ENCODE measurements at places on chromosomes 3 and 15. TPM values are rescaled to one million over a fixed set of nuclear protein-coding genes. Genes with fewer than 3 reads are reported as not detected.

DNA sequence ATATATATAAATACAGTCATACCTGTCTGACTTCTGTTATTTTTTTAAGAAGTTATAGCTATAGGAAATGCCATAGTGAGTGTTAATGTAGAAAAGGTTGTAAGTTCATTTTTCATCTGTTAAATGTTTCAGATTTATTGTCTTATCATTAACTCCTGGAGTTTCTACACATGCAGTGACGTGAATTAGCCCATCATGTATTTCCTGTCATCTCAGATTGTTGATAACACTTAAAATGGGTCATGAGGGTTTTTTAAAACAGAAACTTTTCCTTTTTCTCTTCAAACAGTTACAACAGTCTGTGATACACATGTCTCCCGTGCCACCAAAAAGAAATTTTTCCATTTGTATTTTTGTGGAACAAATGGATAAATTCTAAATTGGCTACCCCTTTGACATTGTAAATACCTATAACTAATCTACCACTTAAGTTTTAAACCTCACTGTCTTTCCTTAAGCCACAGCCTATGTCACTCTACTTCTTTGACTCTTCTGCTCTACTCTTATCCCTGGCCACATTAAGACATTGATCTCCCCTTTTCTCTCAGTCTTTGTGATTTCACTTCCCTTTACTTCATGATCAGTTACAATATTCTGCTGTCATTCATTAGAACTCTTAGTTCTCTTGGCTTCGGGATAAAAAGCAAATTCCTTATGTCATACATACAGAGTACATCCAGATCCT, 89.1 kb downstream of the NEO1 start:
- no peak overlapping the region for H3K4me3 ChIP-seq
- H3K27ac ChIP-seq, result peak overlapping the region; percentile 0
- no peak for DNase-seq
- peaks cover 34% of the 10 kb centered on the region for H3K4me1 ChIP-seq

- H3K4me3 ChIP-seq, result no peak overlapping the region
- H3K4me1 ChIP-seq, result no peaks in the 10 kb centered on the region
- no peak overlapping the region for H3K27ac ChIP-seq
- no peaks in the 10 kb centered on the region for H3K36me3 ChIP-seq
These were observed 428.3 kb upstream of the RASGRP1 start for GRCh38 chr15:38992930-38993329.

- no peaks in the 10 kb centered on the region for H3K36me3 ChIP-seq
- no peaks in the 10 kb centered on the region for H3K4me1 ChIP-seq
- no peak overlapping the region for H3K27ac ChIP-seq
- H3K27me3 ChIP-seq, result peaks cover 4% of the 10 kb centered on the region
- H3K4me3 ChIP-seq, result no peak overlapping the region
- DNase-seq, result no peak
These were observed 47.4 kb downstream of the APH1B start for GRCh38 chr15:63324770-63325169.

DNA sequence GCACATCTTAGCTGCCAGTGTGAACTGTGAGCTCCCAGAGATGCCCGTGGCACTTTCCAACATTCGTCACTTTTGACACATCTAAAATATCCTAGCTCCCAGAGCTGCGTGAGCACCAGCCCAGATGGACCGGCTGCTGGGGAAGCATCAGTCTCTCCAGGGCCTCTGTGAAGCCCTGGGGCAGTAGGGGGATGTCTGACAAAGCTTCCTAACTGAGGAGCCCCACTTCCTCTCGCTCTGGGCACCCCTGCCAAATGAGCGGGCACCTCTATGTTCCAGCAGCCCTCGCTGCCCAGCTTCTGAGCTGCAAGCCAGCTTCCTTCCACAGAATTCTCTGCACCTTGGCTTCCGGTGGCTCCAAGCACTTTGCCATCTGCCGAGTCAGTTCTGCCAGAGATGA, 91.1 kb downstream of the LIPC start:
- no peaks in the 10 kb centered on the region for H3K27me3 ChIP-seq
- no peak overlapping the region for H3K27ac ChIP-seq
- no peak for DNase-seq
- H3K36me3 ChIP-seq, result no peaks in the 10 kb centered on the region
- no peak overlapping the region for H3K4me3 ChIP-seq

GRCh38 chr3:52262447-52262846, 16.0 kb downstream of the WDR82 start:
- no peak for DNase-seq
- peak overlapping the region; percentile 6 for H3K4me3 ChIP-seq
- no peak overlapping the region for H3K27ac ChIP-seq

DNA sequence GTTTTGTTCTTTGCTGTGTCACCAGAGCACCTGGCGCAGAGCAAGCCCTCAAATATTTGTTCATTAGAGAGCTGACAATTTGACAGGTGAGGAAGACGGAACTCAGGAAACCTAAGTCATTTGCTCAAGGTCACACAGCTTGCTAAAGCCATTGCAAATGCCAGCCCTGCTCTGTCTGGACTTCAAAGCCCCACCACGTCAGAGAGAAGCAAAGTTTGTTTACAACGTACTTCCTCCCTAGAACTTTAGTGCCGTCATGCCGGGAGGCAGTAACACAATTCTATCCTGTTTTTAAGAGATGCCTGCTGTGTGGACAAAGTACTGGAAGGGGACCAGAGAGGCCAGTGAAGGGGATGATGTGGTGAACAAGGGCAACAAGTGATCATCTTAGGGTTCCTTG, 216.6 kb upstream of the PRICKLE2 start:
- H3K27me3 ChIP-seq, result peaks cover 42% of the 10 kb centered on the region
- no peak for DNase-seq
- no peak overlapping the region for H3K4me3 ChIP-seq
- H3K27ac ChIP-seq, result no peak overlapping the region

DNA sequence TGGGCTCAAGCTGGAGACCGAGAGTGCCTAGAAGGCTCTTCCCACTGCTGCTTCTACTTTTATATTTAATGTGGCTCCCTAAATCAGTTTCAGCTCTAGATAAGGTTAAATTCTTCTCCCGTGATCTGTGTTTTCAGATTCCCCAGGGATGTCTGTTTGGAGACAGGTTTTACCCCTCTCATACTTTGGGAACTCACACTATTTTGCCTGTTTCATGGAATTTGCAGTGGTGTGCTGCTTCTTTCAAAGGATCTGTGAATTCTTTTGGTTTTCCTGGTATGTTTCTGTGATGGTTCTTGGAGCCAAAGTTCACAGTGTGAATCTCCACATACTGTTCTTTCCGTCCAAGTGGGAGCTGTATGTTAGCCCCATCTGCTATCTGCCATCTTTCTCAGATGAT, 238.3 kb upstream of the SLITRK3 start:
- no peak overlapping the region for H3K4me3 ChIP-seq
- H3K4me1 ChIP-seq, result no peaks in the 10 kb centered on the region
- no peak overlapping the region for H3K27ac ChIP-seq
- no peaks in the 10 kb centered on the region for H3K27me3 ChIP-seq
- DNase-seq, result no peak

- H3K27ac ChIP-seq, result no peak overlapping the region
- no peaks in the 10 kb centered on the region for H3K36me3 ChIP-seq
- H3K4me3 ChIP-seq, result no peak overlapping the region
- H3K4me1 ChIP-seq, result no peaks in the 10 kb centered on the region
- DNase-seq, result no peak
These were observed 61.6 kb upstream of the IQSEC1 start for GRCh38 chr3:13134879-13135206.

GRCh38 chr3:23697416-23697815, 108.3 kb upstream of the UBE2E1 start:
- no peak overlapping the region for H3K27ac ChIP-seq
- H3K27me3 ChIP-seq, result no peaks in the 10 kb centered on the region
- H3K36me3 ChIP-seq, result no peaks in the 10 kb centered on the region
- no peak overlapping the region for H3K4me3 ChIP-seq

DNA sequence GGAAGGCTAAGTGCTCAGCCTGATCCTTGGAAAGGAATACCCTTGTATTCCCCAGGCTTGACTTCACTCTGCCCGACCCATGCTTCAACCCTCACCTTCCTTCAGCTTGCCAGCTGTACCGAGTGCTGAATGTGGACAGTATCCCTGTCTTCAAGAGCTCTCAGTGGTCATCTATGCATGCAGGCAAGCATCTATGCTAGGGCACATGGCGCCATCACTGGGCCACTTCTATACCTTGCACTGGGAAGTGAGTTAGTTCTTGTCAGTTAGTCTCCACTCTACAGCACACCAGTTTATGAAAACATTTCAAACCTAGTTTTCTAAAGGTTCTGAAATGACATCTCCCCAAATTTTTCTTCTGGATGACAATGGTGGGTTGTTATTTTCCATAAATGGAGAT, 82.0 kb upstream of the MYRIP start:
- DNase-seq, result no peak
- H3K27ac ChIP-seq, result no peak overlapping the region
- no peaks in the 10 kb centered on the region for H3K4me1 ChIP-seq
- H3K4me3 ChIP-seq, result no peak overlapping the region
- H3K27me3 ChIP-seq, result no peaks in the 10 kb centered on the region

DNA sequence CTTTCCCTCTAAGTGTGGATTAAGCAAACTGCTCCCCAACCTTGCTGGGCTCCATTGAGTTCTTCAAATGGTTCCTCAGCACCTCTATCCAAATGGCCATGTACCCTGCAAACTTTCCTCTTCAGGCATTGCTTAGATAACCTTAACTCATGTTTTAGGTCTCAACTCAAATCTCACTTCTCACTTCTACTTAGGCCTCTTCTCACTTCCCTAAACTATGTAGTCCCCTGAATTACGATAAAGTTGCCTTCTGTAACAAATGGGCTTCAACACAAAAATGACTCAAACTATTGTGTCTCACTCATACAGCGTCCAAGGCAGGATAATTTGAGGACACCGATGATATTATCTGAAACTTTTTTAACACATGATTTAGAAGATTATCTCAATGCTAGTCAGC, 62.4 kb upstream of the STAC start:
- no peaks in the 10 kb centered on the region for H3K27me3 ChIP-seq
- no peak for DNase-seq
- no peaks in the 10 kb centered on the region for H3K36me3 ChIP-seq
- H3K4me3 ChIP-seq, result no peak overlapping the region

DNA sequence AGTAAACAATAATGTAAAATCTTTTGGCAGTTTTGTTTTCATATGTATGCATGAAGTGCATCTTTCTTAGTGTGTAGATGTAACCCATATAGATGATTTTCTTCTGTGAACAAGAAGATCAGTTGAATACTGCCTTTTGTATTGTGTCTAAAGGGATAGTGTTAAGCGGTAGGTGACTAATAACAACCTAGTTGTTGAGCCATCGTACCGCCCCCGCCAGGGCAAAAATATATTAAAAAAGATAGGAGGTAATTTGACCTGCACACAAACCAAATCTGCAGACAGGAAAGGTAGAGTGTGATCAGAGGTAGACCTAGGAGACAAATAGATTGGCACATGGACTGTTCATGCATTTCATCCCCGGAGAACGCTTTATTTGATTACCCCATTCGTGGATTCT, 3.3 kb upstream of the GMNC start:
- DNase-seq, result no peak
- no peak overlapping the region for H3K27ac ChIP-seq
- peaks cover 35% of the 10 kb centered on the region for H3K27me3 ChIP-seq
- H3K4me1 ChIP-seq, result peaks cover 9% of the 10 kb centered on the region
- no peak overlapping the region for H3K4me3 ChIP-seq

- H3K36me3 ChIP-seq, result peaks cover 38% of the 10 kb centered on the region
- peak overlapping the region; percentile 15 for H3K27ac ChIP-seq
- no peaks in the 10 kb centered on the region for H3K27me3 ChIP-seq
- peak overlapping the region; percentile 46 for H3K4me3 ChIP-seq
- no peak for DNase-seq
These were observed 6.3 kb downstream of the TBL1XR1 start for GRCh38 chr3:177190756-177191681.

- H3K4me1 ChIP-seq, result no peaks in the 10 kb centered on the region
- H3K36me3 ChIP-seq, result no peaks in the 10 kb centered on the region
- no peak for DNase-seq
- H3K4me3 ChIP-seq, result no peak overlapping the region
These were observed 28.2 kb upstream of the KCNMB3 start for GRCh38 chr3:179278932-179279693.

GRCh38 chr3:168803536-168803935, 707.8 kb upstream of the GOLIM4 start:
- H3K4me3 ChIP-seq, result no peak overlapping the region
- no peak for DNase-seq
- H3K27ac ChIP-seq, result no peak overlapping the region

DNA sequence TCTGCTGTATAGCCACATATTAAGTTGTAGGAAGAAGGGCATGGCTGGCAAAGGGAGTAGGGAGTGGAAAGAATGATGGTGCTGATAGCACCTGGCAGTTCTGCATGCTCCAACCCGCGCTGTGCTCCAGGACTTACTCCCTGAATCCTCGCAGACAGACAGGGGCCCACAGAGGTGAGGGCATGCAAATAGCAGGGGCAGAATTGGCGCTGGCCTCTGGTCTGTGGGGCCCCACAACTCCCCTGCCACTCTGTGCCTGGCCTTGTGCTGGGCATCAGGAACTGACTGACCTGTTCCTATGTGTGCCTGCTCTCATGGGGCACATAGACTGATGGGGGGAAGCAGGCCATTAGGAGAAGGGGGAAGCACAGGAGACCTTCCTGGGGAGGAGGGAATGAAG, 20.9 kb downstream of the HDAC11 start:
- no peaks in the 10 kb centered on the region for H3K36me3 ChIP-seq
- DNase-seq, result no peak
- no peaks in the 10 kb centered on the region for H3K27me3 ChIP-seq
- H3K4me1 ChIP-seq, result no peaks in the 10 kb centered on the region
- no peak overlapping the region for H3K4me3 ChIP-seq

DNA sequence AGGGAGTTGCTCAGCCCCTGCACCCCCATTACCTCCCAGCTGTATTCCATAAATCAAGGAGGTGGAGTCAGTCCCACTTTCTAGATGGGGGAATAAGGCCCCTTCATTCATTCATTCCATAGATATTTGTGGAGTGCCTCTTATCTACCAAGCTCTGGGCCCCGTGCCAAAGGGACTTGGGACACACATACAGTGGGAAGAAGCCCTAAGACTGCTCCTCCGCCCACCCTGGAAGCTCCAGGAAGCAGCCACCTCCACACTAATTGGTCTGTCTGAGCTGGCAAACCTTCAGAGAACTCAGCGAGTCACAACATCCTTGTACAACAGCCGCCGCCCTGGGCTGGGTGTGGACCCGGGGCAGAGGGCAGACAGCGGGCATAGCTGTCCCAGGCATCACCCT, 6.4 kb downstream of the STRA6 start:
- H3K27ac ChIP-seq, result no peak overlapping the region
- no peaks in the 10 kb centered on the region for H3K4me1 ChIP-seq
- DNase-seq, result no peak
- H3K27me3 ChIP-seq, result no peaks in the 10 kb centered on the region
- no peaks in the 10 kb centered on the region for H3K36me3 ChIP-seq

- H3K27ac ChIP-seq, result no peak overlapping the region
- no peak overlapping the region for H3K4me3 ChIP-seq
- DNase-seq, result no peak
- no peaks in the 10 kb centered on the region for H3K4me1 ChIP-seq
- no peaks in the 10 kb centered on the region for H3K27me3 ChIP-seq
- H3K36me3 ChIP-seq, result no peaks in the 10 kb centered on the region
These were observed 25.5 kb upstream of the DPPA4 start for GRCh38 chr3:109362823-109363222.

Gene UPK1B
- total RNA-seq, result not detected

Gene TNNC1
- 0.32 TPM for total RNA-seq

Gene SEMA6D
- not detected for total RNA-seq

Gene TPRA1
- 41.3 TPM for total RNA-seq

Gene ARPC4
- 273 TPM for total RNA-seq

Gene WNT7A
- total RNA-seq, result not detected

Gene SCG3
- total RNA-seq, result not detected

Gene GP9
- total RNA-seq, result not detected

Gene CCDC32
- 36.9 TPM for total RNA-seq

Gene UROC1
- total RNA-seq, result not detected

Gene UBA3
- total RNA-seq, result 117 TPM

Gene CTXN2
- not detected for total RNA-seq

Measured in activated T-helper 1 cell treated with anti-CD3 and anti-CD28 coated beads, Interleukin-12 subunit alpha, Interleukin-12 subunit beta, Interleukin-2, Interleukin-4 antibody, amounts not matched to agents 30 ng/mL and 10 ng/mL and 1 ng/mL, durations not matched to agents 14 hours and 24 hours and 36 hours (primary cell).